ENCODE measurements at places on chromosomes 6 and 20.

DNA sequence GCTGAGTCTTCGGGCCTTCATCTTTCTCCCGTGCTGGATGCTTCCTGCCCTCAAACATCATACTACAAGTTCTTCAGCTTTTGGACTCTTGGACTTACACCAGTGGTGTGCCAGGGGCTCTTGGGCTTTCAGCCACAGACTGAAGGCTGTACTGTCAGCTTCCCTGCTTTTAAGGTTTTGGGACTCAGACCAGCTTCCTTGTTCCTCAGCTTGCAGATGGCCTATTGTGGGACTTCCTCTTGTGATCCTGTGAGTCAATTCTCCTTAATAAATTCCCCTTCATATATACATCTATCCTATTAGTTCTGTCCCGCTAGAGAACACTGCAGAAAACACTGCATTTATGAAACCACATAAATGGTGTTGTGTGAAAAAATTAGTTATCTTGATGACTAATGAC, 13.9 kb upstream of the BCLAF1 start:
- DNase-seq, result no peak

- no peak for DNase-seq
Observed at GRCh38 chr20:64056889-64057627, 5.9 kb upstream of the TCEA2 start.

DNA sequence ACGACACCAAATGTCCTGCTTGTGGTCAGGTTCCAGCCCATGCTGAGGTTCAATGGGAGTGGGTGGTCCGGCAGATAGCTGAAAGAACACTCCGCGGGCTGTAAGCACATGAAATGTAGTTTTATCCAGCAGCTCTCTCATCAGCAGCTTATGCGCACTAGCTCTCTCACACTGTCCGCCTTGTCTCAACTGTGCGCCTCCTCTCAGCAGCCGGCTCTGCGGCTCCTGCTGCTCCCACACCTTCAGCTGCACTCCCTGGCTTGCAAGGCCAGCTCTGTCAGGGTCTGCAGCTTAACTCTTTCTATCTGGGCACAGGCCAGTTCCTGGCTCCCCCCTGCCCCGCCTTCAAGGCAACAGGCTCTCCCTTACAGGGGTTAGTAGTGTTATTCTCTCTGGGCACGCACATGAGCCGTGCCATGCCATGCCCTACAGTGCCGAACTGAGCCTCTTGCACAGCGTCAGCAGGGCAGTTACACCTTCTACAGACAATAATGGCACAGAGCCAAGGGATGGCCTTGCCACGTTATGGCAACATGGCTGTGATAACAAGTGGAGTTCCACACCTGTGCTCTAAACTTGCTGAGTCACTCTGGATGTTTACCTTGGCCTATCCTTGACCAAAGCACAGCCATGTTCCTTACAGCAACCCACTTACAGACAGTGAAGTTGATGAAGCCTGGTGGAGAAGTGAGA, 84.0 kb upstream of the LRFN2 start:
- DNase-seq, result no peak

DNA sequence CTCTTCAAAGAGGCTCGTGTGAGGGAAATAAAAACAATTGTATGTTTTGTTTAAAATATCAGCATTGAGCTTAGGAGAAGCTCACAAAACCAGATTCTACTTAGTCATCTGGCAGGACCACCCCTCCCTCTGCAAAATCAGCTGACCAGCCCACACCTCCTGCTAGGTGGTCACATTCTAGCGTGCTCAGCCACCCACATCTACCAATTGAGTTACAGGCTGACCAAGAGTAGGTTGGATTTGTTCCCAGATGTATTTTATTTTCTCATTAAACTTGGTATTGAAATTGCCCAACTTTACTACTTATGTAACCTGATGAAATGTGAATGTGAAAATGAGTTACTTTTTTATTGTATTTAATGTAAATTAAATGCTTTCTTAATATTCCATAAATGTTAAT, 56.2 kb downstream of the SLC22A2 start:
- DNase-seq, result no peak

GRCh38 chr6:16649241-16649640, 112.0 kb downstream of the ATXN1 start:
- no peak for DNase-seq

DNA sequence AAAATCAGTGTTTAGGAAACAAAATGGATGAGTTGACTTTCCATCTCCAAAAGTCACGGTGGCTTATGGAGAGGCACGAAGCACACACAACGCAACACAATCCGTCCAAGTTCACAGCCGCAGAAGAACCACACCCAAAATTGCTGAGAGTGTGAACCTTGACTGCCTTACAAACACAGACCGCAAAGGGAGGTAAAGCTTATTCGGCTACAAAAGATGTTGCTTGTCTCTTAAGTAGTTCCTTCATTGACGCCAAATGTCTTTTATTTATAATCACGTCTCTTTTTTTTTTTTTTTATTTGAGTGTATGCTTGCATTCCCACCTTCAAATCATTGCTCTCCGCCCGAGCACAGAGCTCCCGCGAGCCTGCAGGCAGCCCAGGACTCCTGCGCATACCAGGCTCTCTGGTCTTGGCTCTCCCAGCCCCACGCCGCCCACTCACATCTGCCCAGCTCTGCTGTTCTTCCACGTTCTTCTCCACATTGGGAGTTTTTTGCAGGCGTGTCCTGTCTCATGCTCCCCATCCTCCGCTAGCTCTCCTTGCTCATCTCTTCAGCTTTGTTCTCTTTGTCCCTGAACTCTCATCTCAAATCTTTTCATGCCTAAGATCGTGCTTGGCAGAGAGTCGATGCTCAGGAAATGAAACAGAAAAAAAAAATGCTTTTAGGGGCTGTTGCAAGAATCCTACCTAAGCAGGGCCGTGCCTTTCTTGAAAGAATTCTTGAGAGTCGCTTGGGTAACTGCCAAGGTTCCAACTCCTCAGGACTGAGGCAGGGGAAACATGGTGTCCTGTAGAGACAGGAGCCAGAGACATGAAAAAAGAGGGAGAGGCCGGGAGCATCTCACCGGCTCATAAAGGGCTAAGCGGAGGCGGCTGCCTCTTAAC, 25.8 kb downstream of the LY86 start:
- DNase-seq, result peak; percentile 50

- DNase-seq, result no peak
Observed at GRCh38 chr6:16153211-16153820, 24.4 kb downstream of the MYLIP start.

All from activated T-cell treated with anti-CD3 and anti-CD28 coated beads, Interleukin-2, amount 50 U/mL, for 1 hour (primary cell).